AG08395 (cell line): ENCODE measurements at places on chromosomes 2 and 18.

GRCh38 chr2:25285265-25286024 is 56.3 kb downstream of the DNMT3A start:
- DNase-seq = no peak

GRCh38 chr2:80858965-80859364 is 554.4 kb upstream of the LRRTM1 start:
- no peak for DNase-seq

- peak; percentile 25 for DNase-seq
These were observed 57.9 kb downstream of the LYPD6 start for GRCh38 chr2:149388120-149388816.

DNA sequence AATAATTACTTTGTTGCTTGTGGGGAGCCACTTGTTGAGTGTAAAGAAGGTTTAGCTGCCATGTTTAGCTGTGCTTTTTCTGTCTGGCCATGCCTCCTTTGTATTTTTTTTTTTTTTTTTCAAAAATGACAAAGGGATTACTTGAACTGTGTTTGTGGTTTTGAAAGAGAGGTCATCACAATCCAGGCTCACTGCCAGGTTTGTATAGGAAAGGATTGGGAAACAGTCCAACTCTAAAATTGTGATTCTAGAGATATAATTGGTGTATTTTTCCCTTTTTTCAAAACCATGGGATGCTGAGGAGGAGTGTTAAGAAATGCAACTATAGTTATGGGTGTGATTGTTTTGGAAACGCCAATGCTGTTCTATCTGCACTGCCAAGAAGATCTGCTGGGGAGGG is 4.3 kb downstream of the ITPRIPL1 start:
- DNase-seq = peak; percentile 53

GRCh38 chr2:190318931-190319554 is 583 bp downstream of the HIBCH start:
- DNase-seq = no peak

GRCh38 chr2:197241596-197241995 is 69.0 kb downstream of the ANKRD44 start:
- DNase-seq = no peak

- DNase-seq = peak; percentile 12
These were observed 94.6 kb upstream of the CHAC2 start for GRCh38 chr2:53672881-53673522.

- DNase-seq = no peak
These were observed 156.2 kb downstream of the SPP2 start for GRCh38 chr2:234206738-234207137.

DNA sequence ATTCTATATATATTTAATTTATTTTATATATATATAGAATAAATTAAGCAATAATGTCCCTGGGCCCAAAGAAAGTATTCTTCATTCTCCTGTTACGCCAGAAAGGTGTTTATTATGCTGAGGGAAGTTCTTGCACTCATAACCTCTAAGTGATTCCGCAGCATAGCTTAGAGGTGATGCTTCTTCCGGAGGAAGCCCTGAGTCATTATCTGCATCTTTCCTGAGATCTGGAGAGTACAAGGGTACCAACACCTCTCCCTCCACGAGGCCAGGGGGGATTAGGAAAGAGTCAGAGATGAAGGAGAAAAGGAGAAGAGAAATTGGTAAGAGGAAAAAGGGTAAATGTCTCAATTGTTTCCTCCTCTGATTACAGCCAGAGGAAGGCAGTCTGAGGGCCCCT is 43.1 kb upstream of the RTN4 start:
- no peak for DNase-seq

DNA sequence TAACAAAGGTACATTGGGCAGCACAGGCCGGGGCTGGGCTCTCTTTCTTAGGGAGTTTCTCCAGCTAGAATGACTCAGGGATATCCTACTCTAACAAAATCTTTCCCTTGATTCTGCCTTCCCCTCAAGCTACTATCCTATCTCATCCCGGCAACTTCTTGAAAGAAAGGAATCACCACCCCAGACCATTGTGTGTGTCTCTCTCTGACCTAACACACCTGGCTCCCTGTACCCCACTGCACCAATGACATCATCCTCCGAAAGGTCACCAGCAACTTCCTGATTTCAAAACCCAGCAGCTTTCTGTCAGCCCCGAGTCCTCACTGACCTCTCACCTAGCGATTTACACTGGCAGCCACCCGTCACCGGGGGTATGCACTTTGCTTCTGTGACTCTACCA is 72.1 kb upstream of the MAP4K4 start:
- DNase-seq = no peak

DNA sequence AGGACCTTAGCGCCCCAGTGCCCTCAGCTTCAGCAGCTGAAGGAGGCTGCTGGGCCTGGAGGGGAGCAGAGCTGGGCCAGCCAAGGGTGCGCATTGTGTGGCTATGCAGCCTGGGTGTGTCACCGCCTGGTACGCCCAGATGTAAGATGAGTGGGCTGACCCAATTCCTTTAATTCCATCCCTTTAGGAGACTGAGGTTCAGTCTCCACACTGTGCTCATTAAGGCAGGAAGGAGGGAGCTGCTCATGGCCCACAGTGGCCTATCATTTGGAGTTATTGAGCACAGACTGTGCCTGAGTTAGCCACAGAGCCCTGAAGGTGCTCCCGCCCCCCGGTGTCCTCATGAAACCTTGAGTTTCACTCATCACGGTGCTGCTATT is 194.1 kb upstream of the GLI2 start:
- DNase-seq = no peak

GRCh38 chr2:168208652-168209051 is 38.7 kb downstream of the STK39 start:
- no peak for DNase-seq
